ENCODE measurements at places on chromosomes 2 and 18.

DNA sequence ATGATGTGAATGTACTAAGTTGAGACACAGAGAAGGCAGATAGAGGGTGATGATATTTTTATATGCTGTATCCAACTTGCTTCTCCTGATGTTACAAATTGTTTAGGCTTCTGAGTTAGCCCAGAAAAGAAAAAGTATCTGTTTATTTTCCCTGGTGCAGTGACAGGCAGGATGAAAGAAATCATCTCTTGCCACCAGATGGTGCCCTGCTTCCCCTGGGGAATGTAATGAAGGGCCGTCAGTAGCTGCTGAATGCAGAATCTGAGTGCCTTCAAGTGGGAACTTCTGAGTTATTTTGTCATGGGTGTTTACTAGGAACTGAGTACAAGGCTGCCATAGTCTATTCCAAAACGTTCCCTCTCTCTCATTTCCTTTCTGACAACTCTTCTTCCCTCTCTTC lies 525.6 kb downstream of the MBD2 start:
- DNase-seq, result peak; percentile 8

DNA sequence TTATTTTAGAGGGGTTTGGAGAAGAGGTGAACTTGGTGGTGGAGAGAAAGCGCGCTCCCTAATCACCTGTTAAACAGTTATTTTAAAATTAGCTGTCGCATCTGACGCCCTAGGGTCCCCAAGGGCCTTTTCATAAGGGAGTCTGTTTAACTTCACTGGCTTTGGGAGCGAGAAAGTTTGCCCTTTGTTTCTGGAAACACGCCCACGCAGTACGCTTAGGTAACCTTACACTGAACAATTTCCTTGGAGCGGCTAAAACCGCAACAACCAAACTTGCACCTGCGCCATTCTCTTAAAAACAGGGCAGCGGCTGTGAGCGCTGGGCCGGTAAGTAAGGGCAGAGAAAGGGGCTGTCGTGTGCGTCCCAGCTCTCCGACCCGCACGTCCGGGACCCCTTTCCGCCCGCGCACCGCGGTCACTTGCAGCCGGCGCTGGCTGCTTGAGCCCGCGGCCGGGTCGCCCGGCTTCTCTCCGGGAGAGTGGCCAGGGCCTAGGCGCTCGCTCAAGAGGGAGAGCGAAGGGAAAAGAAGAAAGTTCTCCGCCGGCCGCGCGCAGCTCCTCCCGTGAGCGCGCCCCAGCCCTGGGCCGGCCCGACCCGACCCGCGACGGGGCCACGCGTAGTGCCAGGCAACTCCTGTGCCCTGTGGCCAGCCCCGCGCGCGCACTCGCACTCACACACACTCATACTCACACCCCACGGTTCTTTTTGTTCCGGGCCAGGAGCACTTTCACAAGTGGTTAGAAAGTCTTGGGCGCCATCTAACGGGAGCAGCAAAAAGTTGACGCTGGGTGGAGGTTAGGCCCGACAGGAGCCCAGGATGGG lies 19.2 kb downstream of the POU3F3 start:
- DNase-seq, result peak; percentile 84

DNA sequence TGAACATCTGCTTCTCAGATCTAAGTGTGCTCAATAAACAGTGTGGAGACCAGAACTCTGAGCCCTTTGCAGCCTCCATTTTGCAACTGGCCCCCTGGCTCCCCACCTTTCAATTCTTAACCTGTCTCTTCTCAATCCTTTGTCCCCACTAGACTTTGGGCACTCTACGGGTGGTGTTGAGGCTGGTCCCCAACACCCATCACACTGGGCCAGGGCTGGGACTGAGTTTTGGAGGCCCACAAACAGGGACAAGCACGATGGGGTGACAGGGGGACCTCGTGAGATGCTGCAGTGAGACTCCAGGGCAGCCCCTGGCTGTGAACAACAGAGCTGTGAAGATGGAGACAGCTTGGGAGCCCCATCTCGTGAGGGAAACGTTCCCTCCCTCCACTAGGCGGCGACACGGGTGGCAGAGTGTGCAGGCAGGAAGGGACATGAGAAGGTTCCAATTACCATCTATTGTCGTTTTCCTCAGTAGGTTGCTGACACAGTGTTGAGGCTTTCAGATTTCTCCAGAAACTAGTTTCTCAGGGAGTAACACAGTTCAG lies 1.2 kb downstream of the ANKMY1 start:
- peak; percentile 52 for DNase-seq

GRCh38 chr2:46872902-46873603 lies 42.6 kb downstream of the MCFD2 start:
- no peak for DNase-seq

- no peak for DNase-seq
These were observed 202.2 kb downstream of the CDH20 start for GRCh38 chr18:61535401-61535800.
